OCI-M1 (cell line): ENCODE measurements at places on chromosomes 2 and 18.
A peak's percentile ranks its signal among the peaks of the same experiment; 100 is the strongest.

GRCh38 chr18:76846217-76846616 lies 23.9 kb downstream of the ZNF236 start:
- no peak for DNase-seq

DNA sequence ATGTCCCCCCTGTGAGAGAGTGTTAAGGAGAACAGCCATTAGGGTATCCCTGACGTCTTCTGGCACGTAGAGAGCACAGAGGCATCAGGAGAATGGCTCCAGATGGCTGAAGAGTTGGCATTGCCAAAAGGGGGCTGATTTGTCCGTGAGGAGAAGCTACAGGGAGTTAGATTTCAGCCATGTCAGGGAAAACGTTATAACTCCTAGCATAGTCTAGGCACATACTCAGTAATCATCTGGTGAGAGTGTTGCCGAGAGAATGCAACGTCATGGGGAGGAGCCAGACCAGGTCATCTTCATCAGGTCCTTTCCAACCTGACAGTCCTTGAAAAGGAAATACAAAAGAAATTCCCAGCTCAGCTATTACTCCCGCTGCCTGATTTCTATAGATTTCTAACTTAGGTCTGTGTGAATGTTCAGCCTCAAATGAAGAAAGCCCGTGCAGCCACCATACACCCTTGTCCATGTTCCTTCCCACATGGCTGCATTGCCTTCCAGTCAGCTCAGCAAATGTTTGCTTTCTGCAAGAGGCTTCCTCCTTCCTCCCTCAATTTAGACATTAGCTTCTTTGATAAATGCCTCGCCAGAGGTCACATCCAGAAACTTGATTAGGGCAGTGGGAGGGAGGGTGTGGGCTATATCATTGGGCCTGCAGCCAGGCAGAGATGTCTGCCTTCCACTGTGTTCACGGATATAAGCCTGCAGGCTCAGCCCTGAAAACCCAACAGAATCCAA lies 93.0 kb downstream of the STPG4 start:
- DNase-seq = peak; percentile 32

DNA sequence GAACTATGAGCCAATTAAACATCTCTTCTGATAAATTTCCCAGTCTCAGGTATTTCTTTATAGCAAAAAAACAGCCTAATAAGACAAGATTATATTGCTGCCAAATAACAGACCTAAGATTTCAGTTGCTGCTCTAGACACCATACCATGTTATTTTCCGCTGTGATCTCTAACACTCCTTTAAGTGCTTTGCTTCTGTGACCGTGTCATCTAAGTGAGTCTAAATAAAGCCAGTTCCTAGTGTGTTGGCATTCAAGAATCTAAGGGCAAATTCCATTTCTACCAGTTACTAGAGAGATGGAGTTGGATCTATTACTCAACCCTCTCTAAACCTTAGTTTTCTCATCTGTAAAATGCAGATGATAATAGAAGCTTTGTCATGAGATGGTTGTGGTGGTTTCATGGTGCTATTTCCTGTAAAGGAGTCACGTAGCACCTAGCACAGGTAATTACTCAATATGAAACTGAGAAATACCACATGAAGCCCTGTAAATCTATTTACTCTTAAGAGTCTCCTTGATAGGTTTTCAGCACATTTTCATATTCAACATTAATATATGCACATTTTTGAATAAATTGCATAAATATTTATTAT lies 40.5 kb downstream of the SPHKAP start:
- no peak for DNase-seq

DNA sequence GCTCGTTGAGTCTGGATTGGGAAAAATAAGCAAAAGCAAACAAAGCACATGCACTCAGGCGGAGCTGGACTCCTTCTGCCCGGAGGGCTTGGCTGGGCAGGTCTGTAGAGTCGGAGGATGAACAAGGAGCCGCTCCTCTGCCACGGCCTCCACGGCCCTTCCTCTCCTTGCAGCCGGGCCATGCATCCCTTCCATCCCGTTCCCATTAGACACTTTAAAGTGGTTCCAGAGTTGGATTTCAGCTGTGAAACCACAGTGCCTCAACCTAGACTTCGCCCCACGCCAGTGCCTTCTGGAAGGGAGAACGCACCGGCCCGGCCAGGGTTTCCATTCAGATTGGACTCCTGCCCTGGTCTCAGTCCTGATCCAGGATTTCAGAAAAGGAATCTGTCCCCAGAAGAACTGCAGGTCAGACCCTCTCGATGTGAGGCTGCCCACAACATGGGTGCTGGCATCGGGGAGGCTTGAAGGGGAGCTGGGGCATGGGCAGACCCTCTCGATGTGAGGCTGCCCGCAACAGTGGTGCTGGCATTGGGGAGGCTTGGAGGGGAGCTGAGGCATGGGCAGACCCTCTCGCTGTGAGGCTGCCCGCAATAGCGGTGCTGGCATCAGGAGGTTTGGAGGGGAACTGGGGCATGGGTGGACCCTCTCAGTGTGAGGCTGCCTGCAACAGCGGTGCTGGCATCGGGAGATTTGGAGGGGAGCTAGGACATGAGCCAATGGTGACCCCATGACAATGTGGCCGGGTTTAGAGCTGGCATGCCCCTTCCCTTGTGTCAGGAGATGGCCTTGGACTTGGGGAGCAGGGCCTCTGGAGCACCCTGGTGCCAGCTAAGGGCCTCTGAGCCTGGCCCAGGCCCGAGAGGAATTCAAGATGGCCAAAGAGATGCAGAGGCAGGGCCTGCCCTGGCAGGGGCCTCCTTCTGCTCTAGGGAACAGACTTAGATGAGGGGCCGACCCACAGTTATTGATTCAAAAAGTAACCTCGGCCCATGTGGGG lies 304.5 kb downstream of the NDUFA10 start:
- DNase-seq = no peak

GRCh38 chr2:237911363-237912017 lies 52.1 kb downstream of the RAMP1 start:
- no peak for DNase-seq

- DNase-seq = no peak
These were observed 50.8 kb downstream of the EDAR start for GRCh38 chr2:108938077-108938710.

GRCh38 chr18:79864006-79864725 lies 66.4 kb downstream of the KCNG2 start:
- DNase-seq = no peak

DNA sequence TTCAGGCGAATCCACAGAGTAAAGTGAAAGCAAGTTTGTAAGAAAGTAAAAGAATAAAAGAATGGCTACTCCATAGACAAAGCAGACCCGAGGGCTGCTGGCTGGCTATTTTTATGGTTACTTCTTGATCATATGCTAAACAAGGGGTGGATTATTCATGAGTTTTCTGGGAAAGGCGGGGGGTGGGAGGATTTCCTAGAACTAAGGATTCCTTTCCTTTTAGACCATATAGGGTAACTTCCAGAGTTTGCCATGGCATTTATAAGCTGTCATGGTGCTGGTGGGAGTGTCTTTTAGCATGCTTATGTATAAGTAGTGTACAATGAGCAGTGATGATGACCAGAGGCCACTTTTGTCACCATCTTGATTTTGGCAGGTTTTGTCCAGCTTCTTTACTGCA lies 59.8 kb downstream of the SLC4A3 start:
- DNase-seq = no peak

DNA sequence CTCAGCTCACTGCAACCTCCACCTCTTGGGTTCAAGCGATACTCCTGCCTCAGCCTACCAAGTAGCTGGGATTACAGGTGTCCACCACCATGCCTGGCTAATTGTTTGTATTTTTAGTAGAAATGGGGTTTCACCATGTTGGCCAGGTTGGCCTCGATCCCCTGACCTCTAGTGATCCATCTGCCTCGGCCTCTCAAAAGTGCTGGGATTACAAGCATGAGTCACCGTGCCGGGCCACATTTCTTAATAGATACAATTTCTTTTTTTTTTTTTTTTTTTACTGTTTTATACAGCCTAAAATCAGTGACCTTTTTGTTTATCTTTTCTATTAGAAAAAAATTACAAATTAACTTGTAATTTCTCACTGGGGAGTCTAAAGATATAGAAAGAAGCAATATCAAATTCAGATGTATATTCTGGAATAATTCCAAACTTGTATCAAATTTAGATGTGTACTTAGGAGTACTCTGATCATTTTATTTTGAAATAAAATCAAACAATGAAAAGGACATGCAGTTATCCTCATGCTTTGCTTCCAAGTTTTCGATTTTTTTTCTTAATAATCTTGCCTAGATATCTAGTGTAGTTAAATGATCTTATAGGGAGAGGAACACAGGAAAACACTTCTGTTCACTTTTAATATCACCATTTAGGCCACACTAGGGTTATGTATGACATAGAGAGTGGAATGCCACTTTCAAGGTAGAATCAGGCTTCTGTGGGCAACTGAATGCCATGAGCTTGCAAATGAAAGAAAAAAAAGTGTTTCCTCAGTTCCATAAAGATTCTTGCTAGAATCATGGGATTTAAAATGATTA lies 1089.3 kb downstream of the SUCLG1 start:
- DNase-seq = no peak

GRCh38 chr18:37574113-37574512 lies 8.5 kb upstream of the CELF4 start:
- no peak for DNase-seq

GRCh38 chr2:9736021-9736420 lies 105.2 kb upstream of the YWHAQ start:
- DNase-seq = no peak

DNA sequence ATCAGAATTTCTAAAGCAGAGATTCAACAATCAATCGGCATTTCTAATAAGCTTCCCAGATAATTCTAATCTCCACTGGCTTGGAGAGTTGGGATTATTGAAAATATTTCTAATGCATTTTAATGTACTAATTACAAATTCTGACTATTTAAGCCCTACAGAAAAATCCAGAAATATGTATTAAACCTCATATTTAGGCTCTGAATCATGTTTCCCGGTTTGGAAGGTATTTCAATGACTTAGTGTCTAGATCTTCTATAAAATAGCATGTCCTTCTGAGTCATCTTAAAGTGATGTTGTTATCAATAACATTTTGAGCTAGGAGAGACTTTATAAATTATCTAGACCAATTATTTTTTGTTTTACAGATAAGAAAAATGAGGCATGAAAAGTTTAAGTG lies 258.8 kb upstream of the NRXN1 start:
- DNase-seq = no peak

DNA sequence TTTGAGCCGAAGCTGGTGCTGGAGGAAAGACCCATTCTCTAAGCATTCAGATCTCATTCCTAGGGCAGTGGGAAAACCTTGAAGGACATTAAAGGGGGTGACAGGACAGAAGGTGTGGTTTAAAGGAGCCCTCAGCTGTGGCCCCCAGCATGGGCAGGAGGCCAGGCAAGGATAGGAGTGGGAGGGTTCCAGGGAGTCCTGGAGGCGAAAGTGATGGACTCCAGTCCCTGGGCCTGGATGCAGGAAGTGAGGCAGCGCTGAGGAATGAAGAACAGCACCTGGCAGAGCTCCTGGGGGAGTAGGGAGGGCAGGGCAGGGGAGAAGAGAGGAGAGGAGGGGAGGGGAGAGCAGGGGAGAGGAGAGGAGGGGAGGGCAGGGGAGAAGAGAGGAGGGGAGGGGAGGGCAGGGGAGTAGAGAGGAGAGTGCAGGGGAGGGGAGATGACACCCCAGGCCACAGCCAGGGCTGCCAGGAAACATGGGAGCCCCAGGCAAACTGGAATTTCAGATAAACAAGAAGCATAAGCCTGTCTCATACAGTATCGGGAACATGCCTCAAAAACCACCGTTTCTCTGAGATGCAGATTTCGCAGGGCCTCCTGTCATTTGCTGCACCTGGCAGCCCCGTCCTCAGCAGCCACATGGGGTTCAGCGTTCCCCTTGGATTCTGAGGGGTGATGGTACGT lies 5.7 kb downstream of the RAMP1 start:
- no peak for DNase-seq

GRCh38 chr2:126644630-126645191 lies 11.2 kb upstream of the GYPC start:
- peak; percentile 95 for DNase-seq

GRCh38 chr18:23406271-23406787 lies 46.8 kb upstream of the RIOK3 start:
- no peak for DNase-seq

DNA sequence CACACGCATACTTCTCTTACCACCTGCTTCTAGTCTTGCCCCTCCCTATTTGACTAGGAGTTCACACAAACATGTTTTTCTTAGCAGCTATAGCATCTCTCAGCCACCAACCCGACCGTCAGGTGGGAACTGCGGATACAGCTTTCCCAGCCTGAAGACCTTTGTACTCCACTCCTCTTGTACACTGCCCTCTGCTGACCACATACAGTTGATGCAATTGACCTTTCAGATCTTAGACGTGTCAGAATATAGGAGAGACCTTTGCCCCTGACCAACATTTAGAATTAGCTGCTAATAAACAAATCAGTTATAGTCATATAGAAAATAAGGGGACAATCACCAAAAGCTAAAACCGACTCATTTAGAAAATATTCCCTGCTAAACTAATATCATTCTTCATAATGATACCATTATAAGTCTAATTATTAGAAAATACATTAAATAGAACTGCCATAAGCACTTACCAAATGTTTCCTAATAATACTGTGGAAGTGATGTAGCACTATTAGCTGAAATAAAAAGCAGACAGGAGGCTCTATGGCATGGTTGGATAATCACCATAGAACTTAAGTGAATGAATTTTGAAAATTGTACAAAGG lies 208.4 kb downstream of the RAD51AP2 start:
- peak; percentile 78 for DNase-seq

GRCh38 chr2:26976237-26976636 lies 5.8 kb downstream of the MAPRE3 start:
- DNase-seq = no peak

DNA sequence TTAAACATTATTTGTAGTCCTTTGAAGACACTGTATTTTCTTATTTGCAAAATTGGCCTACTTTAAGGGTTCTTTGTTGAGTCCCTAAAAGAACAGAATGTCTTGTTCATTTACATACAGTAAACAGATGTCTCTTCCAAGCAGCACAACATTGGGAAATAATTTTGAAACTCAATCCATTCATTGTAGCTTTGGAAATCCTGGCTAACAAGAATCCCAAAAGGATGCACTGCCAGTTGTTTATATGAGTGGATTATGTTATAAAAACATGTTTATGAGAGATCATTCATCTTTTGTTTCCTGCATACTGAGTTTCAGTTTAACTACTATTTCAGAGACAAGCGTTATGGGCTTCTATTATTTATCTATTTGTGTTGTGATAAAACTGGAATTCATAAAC lies 499.3 kb downstream of the PID1 start:
- DNase-seq = no peak

GRCh38 chr2:37802899-37803379 lies 122.1 kb upstream of the RMDN2 start:
- DNase-seq = no peak

DNA sequence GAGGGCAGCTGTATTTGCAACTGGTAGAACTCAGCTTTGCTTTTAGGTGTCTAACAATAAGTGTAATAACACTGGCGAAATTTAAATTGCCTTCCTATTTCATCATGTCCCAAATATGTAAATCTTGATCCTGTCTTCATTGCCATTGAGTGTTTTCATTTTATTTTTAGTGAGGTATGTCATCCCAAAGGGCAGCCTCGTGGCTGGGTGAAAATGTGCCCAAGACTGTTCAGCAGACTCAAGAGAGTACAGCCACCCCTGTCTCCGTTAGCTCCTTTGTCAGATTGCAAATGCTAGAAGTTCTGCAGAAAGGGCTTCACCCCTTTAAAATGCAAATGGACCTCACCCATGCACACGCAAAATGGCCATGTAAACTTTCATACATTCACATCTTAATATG lies 278.8 kb downstream of the RND3 start:
- peak; percentile 14 for DNase-seq
